ENCODE measurements at places on chromosomes 12 and 14. TPM values are rescaled to one million over a fixed set of nuclear protein-coding genes. Genes with fewer than 3 reads are reported as not detected.

GRCh38 chr12:120292411-120292660, 633 bp upstream of the RNU4-2 start:
- peaks cover 15% of the 10 kb centered on the region for H3K4me1 ChIP-seq
- no peak for DNase-seq
- no peaks in the 10 kb centered on the region for H3K36me3 ChIP-seq
- H3K27ac ChIP-seq, result no peak overlapping the region
- H3K27me3 ChIP-seq, result no peaks in the 10 kb centered on the region

Gene ERBB3
- total RNA-seq, result 170 TPM

GRCh38 chr14:25041898-25042297, 8.0 kb downstream of the STXBP6 start:
- H3K27ac ChIP-seq, result no peak overlapping the region
- no peak overlapping the region for H3K4me3 ChIP-seq
- no peaks in the 10 kb centered on the region for H3K27me3 ChIP-seq
- H3K4me1 ChIP-seq, result no peaks in the 10 kb centered on the region

DNA sequence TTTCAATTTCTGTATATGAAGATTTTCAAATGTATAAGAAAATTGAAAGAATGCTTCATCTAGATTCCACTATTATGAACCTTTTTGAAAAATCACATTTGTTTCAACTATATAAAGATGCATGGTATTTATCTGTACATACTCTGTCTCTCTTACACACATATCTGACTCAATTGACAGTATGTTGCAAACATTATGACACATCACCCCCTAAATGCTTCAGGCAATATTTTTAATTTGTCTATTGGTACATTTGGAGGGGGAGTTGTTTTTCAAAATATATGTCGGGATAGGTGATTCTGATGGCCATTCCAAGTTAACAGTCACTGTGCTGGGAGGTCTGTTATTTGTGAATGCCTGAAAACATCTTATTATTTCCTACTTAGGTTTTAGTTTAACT, 14.4 kb downstream of the PCNX1 start:
- DNase-seq, result no peak
- H3K4me1 ChIP-seq, result peaks cover 10% of the 10 kb centered on the region
- no peak overlapping the region for H3K4me3 ChIP-seq
- no peak overlapping the region for H3K27ac ChIP-seq

GRCh38 chr12:108642899-108643654, 9.4 kb upstream of the SELPLG start:
- H3K27ac ChIP-seq, result peak overlapping the region; percentile 48
- no peak for DNase-seq
- peaks cover 37% of the 10 kb centered on the region for H3K4me1 ChIP-seq
- H3K36me3 ChIP-seq, result peaks cover 70% of the 10 kb centered on the region
- no peak overlapping the region for H3K4me3 ChIP-seq
- H3K27me3 ChIP-seq, result no peaks in the 10 kb centered on the region

Gene LIMA1
- total RNA-seq, result 48.9 TPM

- no peaks in the 10 kb centered on the region for H3K27me3 ChIP-seq
- no peaks in the 10 kb centered on the region for H3K36me3 ChIP-seq
- H3K27ac ChIP-seq, result no peak overlapping the region
- H3K4me1 ChIP-seq, result no peaks in the 10 kb centered on the region
These were observed 142.1 kb downstream of the ANO4 start for GRCh38 chr12:100936661-100937060.

Gene RTL1
- total RNA-seq, result 0.12 TPM
